ENCODE measurements at places on chromosomes 7 and 10.

DNA sequence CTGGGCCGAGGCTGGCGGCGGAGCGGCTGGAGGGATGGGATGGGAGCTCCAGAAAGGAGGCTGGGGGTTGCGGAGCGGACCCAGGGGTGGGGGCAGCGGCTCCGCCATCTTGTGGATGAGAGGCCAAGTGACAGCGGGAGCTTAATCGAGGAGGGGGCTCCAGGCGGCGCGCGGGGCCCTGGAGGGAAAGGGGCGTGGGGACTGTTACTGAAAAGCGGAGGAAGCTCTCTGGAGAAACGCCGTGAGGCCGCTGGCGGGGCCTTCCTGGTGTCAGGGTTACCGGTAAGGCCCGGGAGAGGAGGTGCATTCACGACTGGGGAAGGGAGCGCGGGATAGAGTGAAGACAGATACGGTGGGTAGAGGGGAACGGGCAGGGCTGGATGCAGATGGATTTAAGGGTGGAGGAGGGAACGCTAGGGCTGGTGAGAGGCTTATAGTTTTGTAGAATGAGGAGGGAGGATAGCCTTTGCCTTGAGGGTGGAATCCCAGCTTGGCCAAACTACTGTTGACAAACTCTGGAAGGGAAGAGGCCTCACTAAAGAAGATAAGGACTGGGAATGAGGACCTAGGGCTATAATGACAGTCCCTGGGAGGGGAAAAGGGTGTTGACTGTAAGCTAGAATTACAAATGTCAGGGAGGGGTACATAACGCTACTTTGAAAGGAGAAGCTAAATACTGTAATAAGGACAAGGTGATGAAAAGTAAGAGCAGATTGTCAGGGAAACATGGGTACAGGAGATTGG is 535 bp downstream of the BTRC start:
- no peak for DNase-seq

DNA sequence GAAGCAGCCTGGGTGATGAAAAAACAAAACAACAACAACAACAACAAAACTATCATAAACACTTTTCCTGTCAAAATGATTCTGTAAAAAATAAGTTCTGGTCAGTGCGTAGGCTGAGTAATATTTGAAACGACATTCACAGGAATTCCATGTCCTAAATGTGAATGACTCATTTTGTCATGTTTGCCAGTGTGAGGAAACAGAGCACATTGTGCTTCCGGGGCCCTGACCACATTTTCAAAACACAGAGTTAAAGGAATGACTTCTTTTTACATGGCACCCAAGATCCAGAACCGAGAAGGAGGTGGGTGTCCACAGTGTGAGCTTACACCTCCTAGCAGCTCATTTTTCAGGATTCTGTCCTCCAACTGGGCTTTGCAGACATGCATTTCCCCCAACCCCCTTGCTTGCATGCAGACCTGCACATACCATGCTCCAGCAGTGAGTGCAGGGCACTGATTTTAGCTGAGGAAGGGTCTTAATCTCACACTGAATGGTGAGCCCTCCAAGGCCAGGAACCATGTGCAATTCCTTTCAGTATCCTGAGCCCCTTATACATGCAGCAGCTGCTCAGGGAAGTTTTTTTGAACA is 3.0 kb downstream of the CLRN3 start:
- no peak for DNase-seq

GRCh38 chr7:54824655-54825054 is 65.6 kb upstream of the SEC61G start:
- DNase-seq, result no peak

GRCh38 chr7:137547485-137547884 is 204.0 kb upstream of the PTN start:
- no peak for DNase-seq

DNA sequence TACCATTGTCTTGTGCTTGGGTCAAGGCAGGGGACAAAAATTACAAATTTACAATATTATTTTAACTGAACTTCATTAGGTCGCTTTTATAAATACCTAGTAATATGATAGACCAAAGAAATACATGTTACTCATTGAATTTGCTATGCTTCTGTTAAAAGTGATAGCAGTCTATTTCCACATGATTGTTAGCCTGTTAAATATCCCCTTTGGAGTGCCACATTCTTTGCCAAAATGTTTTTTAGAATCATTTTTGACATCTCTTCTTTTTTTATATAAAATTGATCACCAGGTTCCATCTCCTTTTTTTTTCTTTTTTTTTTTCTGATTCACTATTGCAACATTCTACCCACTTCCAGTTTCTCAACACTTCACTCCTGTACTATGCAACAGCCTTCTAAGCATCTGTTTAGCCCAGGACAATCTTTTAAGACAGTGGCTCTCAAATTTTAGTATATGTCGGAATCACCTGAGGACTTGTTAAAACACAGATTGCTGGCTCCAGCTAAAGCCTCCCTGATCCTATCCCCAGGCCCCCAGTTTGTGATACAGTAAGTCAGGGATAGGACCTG is 16.4 kb upstream of the NDUFA5 start:
- DNase-seq, result no peak

DNA sequence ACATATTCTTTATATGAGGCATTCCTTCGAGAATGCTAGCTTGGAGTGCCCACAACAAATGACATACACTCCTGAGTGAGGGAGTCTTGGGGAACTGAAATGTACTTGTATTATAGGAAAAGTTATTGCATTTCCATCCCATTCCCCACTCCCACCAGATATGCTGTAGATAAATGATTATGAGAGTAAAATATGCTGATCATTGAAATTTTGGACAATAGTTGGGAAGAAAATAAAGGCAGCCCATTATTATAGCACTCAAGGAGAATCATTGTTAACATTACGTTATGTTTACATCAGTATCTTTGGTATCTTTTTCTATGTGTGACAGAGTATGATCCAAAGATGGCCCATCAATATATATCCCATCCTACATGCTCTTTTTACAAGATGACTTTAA is 194.4 kb downstream of the GATA3 start:
- DNase-seq, result no peak

DNA sequence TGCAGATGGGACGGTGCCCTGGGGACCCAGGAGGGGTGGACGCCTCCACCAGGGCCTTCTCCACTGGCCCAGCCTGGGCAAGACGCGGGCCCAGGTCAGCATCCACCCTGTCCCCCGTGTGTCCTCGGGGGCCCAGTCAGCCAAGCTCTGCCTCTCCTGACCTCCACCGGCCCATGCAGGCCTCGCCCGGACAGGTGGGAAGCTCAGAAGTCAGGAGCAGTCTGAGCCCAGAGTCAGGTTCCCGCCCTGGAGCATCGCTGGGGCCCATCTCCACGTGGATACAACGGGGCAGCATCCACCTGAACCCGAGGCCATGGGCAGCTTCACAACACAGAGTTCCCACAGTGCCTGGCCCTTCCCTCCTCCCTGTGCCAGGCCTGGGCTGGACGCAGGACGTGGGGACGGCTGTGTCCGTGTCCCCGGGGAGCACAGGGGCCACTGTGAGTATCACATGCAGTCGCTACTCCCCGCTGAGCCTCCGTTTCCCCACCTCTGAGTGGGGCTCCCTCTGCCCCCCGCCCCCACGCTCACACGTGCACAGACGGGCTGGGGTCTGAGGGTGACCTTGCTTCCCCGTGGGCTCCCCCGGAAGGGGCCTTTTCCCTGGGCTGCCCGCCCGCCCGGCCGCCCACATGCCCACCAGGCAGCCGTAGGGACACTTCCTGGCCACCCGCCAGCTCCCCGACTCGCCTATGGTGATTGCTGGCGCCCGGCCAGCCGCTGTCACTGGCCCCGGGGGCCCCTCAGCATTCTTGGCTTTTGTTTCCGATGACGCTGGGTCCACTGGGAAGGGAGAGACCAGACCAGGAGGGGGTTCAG is 64.3 kb downstream of the PDGFA start:
- no peak for DNase-seq

All from head of caudate nucleus (tissue), 42 donors.